ENCODE measurements at places on chromosomes 13 and 19.

DNA sequence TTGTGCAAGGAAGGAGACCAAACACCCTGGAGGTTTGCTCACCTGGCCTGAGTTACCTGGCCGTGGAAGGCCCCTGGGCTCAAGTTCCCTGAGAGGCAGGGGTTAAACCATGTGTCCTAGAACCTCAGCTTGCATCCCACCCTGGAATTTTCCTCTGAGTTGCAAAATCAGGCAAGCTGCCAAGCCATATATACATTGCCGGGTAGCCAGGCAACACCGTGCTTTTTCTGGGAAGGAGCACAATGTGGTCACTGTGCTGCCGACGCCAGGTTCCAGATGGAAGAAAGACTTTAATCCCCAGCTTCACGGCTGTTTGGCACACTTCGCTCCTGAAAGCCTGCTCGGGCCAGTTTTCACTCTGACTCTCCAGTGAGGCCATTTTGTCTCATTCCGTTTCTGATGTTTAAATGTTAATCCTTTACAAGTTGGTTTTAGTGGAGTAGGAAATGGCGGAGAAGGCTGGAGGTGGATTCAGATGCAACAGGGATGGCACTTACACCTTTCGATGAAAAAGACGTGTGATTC lies 60.1 kb upstream of the PEG3 start:
- DNase-seq, result no peak

- DNase-seq, result no peak
Measured at GRCh38 chr13:43682701-43683100, 104.1 kb downstream of the ENOX1 start.

DNA sequence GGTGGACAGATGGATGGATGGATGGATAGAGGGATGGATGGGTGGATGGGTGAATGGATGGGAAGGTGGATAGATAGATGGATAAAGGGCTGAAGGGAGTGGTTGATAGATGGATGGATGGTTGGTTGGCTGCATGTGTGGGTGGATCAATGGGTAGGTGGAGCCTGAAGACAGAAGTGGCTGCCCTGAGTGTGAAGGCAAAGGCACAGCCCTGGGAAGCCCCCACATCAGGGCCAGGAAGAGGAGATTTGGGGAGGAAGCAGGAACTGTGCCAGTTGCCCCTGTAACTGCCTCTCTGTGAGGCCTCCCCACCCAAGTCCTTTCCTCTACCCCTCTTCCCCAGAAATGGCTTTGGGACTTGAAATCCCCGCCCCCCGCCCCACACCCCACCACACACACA lies 43.4 kb upstream of the NFIC start:
- DNase-seq, result no peak

DNA sequence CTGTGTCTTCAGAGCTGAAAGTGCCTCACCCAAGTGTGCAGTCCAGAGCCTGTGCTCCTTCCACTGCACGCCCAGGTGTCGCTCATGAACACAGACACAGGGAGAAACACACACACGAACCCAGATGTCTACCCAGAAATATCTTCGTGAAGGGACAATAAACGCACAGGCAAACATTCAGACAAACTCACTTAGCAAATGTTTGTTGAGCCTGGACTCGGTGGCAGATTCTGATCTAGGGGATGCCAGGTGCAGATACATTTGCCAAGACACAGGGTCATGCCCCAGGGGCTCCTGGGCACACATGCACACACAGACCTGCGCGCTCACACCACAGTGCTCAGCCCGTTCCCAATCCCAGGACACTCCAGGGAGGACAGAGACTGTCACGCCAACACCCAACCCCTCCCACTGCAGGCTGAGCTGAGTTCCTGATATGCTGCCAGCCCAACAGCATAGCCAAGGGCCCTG lies 31.9 kb downstream of the SCGB2B2 start:
- DNase-seq, result no peak

DNA sequence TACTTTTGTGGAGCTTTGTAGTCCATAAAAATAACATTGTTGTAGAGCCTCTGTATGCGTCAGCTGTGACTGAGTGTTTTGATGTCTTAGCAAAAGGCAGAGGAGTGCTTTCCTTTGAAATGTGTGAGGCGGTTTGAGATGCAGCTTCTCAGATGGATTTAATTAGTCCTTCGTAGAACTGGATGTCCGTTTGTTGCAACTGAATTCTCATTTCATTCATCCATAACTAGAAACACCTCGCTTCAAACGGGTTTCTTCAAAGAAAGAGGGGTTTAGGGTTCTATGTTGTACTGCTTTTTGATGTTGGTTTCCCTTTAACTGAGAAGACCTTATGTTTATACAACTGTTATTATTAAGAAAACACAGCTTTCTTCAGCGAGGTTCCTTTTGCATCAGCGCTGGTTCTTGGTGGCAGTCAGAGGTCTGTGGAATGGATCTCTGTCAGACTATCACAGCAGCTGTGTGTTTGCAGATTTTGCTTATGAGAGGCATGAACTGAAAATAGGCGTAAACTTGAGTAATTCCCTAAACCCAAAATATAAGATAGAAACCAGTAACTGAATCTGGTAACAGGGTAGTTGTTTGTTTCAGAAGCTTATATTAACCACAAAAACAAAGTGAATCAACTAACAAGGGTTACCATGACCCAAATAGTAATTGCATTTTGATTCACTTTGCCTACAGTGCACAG lies 194.4 kb downstream of the GGACT start:
- DNase-seq, result no peak

- DNase-seq, result no peak
Measured at GRCh38 chr13:50235604-50236342, 220.5 kb downstream of the KCNRG start.

DNA sequence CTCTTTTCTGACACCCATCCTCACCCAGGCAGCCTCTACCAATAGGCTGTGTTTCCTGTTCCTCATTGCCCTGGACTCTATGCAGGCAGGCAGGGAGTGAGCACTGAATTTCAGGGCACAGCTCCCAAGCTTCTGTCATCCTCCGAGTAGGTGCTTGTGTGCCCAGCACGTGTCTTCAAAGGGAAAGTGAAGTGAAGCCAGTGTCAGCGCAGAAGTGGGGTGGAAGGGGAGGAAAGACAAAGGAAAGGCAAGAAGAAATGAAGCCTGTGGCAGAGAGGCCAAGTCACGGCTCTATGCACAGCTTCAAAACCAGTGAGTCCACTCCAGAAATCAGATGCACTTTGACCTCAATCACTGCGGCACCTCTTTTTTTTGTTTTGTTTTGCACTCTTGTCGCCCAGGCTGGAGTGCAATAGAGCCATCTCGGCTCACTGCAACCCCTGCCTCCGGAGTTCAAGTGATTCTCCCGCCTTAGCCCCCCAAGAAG lies 16.9 kb downstream of the CEBPA start:
- peak; percentile 11 for DNase-seq

DNA sequence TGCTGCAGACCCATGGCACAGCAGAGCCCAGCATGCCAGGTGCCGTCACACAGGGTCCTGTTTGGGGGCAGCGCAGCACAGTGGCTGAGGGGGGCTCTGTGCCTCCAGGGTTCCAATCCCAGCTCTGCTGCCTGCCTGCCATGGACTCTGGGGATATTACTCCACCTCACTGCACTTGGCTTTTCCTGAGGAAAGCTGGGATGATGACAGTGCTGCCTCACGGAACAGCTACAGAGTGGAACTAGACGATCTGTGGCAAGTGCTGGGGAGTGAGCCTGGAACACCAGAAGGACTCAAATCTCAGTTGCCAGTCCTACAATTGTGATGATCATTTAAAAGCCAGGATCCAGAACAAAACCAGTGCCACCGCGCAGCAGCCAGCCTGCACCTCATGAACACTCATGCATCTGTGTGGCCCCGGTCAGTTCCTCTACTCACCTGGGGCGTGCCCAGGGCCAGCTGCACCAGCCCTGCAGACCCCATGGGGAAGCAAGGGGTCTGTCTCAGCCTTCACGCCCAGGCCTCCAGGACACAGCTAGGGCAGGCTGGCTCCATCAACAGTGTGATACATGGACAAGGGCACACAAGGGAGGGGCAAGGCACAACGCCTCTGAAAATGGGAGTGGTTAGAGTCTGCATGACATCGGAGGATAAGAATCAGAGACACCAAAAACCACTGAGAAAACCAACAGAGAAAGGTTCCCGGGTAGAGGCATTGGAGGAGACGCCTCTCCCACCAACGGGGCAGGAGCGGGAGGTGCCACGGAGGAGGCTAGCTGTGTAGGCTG lies 55.2 kb downstream of the ATP7B start:
- no peak for DNase-seq

- DNase-seq, result no peak
Measured at GRCh38 chr19:55406826-55407549, 600 bp downstream of the UBE2S start.

GRCh38 chr13:60146471-60146870 lies 17.3 kb downstream of the DIAPH3 start:
- DNase-seq, result no peak

GRCh38 chr19:46351241-46352041 lies 4.6 kb downstream of the PPP5C start:
- peak; percentile 46 for DNase-seq

- DNase-seq, result no peak
Measured at GRCh38 chr19:37403403-37403802, 32.5 kb downstream of the ZNF527 start.

DNA sequence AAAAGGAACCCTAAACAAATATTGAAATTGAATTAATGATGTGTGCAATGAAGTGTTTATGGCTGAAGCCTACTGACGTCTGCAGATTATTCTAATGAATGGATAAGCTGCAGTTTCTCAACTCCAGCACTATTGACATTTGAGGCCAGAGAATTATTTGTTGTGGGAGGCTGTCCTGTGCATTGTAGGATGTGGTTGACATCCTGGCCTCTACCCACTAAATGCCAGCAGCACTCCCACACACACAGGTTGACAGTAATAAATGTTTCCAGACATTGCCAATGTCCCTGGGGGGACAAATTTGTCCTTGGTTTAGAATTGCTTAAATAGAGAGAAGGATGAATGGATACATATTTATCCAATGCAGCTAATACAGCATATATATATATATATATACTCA lies 19.2 kb upstream of the MYH14 start:
- no peak for DNase-seq

- no peak for DNase-seq
Measured at GRCh38 chr13:50322006-50322405, 306.8 kb downstream of the KCNRG start.

- peak; percentile 18 for DNase-seq
Measured at GRCh38 chr19:41912899-41913537, 15.2 kb downstream of the ERFL start.

DNA sequence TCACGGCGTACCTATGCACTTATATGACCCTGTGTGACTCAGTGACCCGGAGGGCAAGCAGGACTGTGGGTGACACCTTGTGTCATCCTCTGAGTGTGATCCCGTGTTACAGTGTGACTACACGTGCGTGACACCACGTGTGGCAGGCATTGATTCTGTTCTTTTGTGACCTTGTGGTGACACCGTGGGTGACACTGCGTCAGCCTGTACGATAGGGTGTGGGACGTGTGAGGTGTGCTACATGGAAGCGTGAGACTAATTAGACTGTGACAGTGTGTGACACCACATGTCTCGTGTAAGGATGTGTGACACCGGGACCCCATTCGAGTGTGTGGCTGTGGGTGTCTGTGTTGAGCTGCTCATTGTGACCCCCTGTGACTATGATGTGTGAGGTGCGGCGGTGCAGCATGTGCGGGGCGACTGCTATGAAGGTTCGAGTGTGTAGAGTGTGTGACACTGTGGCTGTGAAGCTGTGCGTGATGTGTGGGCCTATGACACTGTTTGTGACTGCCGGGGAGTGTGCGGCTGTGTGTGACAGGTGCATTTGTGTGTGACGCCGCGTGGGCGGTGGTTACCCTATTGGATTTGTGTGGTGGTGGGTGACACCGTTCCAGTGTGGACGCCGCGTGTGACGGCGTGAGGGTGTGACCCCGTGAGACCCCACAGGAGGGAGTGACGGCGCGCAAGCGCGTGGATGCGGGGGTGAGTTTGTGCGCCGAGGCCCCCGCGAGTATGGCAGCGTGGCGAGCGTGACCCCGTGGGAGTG lies 399 bp upstream of the SPTBN4 start:
- DNase-seq, result no peak

DNA sequence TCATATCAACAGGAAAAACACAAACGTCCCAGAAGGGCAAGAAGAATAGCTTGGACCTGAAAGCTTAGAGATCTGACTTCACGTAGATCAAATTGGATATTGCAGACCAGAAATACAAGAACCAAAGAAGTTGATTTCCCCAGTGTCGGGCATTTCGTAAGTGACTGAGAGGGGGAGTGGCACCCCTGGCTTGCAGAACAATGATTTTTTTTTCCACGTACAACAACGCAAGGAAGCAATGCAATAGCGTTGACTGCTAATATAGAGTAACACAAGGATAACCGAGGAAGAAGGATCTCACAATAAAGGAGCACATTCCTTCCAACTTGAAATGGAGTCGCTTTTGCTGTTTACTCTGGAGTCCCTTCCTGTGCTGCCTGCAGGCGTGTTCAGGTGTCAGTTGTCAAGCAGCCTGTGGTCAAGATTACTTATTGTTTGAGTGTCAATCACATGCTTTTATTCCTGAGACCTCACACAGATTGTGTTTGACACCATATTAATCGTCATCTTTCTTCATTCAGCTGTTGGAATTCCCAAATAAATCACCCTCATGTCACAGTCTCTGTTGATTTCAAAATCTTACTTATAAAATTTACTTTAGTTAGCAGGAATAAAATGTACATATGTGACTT lies 139.4 kb downstream of the FREM2 start:
- DNase-seq, result no peak

DNA sequence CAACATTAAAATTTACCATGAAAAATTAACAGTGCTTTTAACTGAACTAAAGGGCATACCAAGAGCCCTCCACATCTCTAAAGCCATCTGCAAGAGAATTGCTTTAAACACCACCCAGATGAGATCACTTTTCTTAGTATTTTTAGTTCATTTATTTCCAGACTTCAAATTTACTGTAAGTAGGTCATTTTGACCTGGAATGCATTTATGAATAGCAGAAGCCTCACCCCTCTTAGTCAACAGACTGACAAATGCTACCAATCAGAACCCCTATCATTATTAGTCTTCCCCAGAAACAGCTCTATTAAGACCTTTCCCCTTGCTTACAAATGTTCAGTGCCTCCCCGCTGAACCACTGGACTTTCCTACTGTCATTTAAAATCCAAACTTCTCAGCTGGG lies 27.3 kb downstream of the RUBCNL start:
- no peak for DNase-seq

DNA sequence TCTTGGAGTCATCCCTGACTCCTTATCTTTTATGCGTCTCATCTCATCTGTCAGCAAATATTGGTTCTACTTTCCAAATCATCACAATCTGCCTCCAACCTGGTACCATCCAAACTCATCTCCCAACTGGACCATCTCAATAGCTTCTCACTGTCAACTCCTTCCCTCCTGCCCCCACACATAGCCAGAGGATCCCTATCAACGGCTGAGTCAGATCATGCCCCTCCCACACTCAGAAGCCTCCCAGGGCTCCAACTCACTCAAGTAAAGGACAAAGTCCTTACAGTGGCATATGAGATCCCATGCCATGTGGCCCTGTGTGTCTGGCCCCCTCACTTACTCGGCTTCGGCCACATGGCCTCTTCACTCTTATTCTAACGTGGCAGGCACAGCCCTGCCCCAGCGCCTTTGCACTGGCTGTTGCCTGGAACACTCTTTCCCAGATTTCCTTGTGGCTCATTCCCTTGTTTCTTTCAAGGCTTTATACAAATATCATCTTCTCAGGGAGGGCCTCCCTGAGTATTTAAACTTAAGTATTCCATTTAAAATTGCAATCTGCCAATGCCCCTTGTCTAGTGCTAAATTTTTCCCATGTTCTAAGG lies 4.3 kb downstream of the SPRED3 start:
- no peak for DNase-seq

- no peak for DNase-seq
Measured at GRCh38 chr13:25046985-25047511, 48.9 kb upstream of the PABPC3 start.

Data from Kasumi-1 (cell line).